DMS 273 treated with DMSO at 0.1 percent for 48 hours (cell line): ENCODE measurements at places on chromosomes 12 and 14.

DNA sequence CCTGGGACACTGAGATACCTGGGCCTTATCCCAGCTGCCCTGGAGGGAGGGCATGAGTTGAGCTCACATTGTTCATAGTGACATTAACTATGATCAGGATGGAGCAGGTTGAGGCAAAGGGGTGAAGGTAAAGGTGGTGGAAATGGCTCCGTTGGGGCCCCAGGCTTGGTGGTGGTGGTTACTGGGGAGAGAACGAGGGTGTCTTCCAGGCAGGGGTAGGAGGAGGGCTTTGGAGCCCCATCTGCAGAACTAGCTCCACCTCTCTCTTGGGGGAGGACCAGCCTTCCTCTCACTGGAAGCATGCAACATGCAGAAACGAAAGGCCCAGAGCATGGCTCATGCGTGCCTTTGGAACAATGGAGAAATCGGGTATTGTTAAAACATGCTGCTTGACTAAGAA, 217.0 kb downstream of the SLC41A2 start:
- DNase-seq = no peak

DNA sequence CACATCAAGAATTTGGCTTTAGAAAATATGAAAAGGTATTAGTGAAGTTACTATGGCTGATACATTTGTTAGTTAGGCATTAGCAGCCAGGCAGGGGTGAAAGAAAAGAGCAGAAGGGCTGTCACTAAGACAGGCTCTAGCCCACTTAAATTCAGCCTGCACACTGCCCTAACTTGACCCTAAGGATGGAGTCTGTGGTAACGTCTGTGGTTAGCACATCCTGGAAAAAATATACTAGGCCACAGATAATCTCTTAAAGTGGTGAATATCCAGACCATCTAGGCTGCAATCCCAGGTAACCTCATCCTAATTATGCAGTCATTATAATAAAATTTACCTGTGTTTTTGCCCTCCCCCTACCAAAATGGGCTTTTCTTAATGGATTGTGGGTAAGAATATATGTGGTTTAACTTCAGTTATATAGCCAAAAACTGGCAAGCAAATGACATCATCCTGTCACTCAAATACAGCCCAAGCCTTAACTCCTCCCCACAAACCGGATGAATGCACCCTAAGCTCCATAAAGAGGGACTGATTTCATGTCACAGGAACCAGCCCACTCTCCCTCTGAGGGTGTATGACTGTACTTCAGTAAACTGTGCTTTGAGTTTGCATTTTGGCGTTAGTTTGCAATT, 440.9 kb downstream of the LRFN5 start:
- no peak for DNase-seq

- peak; percentile 13 for DNase-seq
Observed at GRCh38 chr14:80213602-80214001, 2.3 kb upstream of the DIO2 start.

DNA sequence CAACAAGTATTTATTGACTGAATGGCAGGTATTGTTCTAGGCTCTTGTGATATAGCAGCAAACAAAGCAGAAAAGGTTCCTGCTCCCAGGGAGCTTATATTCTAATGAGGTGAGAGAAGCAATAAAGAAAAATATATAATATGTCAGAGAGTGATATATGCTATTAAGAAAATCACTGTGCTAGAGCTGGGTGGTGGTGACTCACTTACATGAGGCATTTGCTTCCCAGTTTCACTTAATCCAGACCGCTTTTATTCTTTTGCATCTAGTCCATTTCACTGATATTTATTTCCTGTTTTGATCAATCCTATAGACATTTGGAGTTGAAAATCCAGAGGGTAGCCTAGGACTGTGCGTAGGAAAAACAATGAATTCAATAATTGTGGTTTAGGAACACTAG, 17.5 kb downstream of the TRHDE start:
- no peak for DNase-seq

- DNase-seq = no peak
Observed at GRCh38 chr12:86663716-86664115, 407.5 kb upstream of the MGAT4C start.

GRCh38 chr14:34700622-34701130, 13.7 kb downstream of the CFL2 start:
- DNase-seq = no peak

- no peak for DNase-seq
Observed at GRCh38 chr12:111467857-111468241, 62.1 kb downstream of the SH2B3 start.

DNA sequence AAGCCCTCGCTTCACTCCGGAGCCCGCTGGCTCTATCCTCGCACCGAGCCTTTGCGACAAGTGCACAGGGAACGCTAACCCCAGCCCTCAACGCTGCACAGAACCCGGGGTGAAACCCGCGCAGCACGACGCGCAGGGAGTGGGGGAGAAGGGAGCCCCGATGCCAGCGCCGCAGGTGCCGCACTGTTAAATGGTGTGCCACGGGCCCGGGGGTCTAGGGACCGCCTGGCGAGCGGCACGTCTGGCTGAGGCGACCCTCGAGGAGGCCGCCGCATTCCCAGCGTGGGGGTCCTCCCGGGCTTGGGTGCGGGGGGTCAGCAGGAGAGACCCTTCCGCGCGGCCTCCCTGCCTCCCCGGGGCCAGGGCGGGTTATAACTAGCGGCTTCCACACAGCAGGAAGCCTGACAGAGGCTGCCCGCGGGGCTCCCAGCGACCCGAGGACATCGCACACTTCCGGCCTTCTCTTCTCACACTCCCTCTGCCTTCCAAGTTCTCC, 23.8 kb upstream of the LRTM2 start:
- no peak for DNase-seq

GRCh38 chr12:25052914-25053211, 104.0 kb upstream of the BCAT1 start:
- DNase-seq = no peak

DNA sequence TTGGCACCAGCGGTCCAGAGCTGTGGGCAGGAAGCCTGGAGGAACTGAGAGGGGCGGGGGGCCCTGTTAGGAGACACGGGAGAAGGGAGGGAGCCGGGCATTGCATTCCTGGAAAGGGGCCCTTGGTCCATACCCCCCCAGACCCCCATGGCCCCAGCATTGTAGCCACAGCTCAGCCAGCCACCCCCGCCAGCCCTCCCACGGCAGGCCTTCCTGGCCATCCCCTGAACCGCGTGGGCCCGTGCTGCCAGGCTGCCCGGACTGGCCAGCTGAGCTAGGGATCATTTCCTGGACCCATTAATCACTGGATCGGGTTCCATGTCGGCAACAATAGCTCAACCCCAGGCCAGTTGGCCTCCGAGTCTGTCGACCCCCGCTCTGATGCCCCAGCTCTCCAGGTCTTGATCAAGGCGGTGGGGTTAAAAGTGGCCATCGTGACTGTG, 39.8 kb upstream of the DIO3 start:
- DNase-seq = no peak

DNA sequence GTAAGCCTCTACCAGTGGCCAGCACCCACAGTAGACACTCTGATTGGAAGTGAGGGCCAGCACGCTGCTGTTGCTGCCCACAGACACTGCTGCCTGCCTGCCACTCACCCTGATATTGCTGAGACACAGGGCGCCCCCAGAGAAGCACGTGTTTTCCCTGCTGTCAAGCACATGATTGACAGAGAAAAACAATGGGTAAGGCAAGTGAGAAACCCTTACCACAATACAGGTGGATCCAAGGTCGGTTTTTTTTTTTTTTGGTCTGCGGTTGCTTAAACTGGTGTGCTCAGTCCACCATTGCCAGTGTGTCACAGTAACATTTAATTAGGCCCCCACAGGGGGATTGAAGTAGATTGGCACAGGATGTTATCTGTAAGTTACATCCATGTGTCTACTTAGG, 65.9 kb downstream of the WDR20 start:
- DNase-seq = no peak

GRCh38 chr12:113149361-113150150, at the start of gene CFAP73:
Gene CFAP73, plus strand, starts transcription at chr12:113149724. Its CDS starts 134 bp downstream, at chr12:113149858.
- peak; percentile 34 for DNase-seq

DNA sequence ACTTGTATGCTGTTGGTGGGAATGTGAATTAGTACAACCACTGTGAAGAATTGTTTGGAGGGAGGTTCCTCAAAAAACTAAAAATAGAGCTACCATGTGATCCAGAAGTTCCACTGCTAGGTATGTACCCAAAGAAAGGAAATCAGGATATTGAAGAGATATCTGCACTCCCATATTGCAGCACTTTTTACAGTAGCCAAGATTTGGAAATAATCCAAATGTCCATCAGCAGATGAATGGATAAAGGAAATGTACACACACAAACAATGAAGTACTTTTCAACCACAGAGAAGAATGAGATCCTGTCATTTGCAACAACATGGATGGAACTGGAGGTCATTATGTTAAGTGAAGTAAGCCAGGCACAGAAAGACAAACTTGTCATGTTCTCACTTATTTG, 25.9 kb downstream of the TIGAR start:
- no peak for DNase-seq

GRCh38 chr12:64528616-64529015, 76.7 kb downstream of the TBK1 start:
- DNase-seq = no peak

- DNase-seq = no peak
Observed at GRCh38 chr14:75909630-75910029, 72.2 kb downstream of the TGFB3 start.
